ENCODE measurements at places on chromosomes 6 and 20. TPM values are rescaled to one million over a fixed set of nuclear protein-coding genes. Genes with fewer than 3 reads are reported as not detected.
A peak's percentile ranks its signal among the peaks of the same experiment; 100 is the strongest.

HBS1L gene
- total RNA-seq = 141 TPM

BRPF3 gene
- total RNA-seq = 7.2 TPM

DNA sequence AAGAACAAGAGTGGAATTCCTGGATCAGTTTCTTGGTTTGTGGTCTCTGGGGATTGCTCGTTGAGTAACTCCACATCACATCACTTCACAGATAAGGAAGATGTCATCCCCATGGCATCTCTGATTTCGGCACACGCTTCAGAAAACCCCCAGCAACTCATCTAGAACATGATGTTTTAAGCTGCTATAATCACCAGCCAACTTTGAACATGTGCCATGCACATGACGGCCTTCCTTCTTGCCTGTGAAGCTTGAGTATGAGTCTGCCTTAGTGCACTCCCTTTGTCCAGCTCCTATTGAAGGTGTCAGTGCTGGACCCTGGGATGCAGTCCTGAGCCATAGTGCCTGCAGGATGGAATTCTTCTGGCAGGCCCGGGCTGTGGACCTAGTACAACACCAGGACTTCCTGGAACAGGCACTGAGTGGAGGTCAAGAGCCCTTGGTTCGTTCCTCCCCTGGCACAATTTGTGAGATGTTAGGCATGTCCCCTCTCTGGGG lies 231.5 kb upstream of the SUPT3H start:
- peak; percentile 89 for DNase-seq

GRCh38 chr20:53623454-53624211 lies 30.0 kb upstream of the ZNF217 start:
- peak; percentile 80 for DNase-seq

DNA sequence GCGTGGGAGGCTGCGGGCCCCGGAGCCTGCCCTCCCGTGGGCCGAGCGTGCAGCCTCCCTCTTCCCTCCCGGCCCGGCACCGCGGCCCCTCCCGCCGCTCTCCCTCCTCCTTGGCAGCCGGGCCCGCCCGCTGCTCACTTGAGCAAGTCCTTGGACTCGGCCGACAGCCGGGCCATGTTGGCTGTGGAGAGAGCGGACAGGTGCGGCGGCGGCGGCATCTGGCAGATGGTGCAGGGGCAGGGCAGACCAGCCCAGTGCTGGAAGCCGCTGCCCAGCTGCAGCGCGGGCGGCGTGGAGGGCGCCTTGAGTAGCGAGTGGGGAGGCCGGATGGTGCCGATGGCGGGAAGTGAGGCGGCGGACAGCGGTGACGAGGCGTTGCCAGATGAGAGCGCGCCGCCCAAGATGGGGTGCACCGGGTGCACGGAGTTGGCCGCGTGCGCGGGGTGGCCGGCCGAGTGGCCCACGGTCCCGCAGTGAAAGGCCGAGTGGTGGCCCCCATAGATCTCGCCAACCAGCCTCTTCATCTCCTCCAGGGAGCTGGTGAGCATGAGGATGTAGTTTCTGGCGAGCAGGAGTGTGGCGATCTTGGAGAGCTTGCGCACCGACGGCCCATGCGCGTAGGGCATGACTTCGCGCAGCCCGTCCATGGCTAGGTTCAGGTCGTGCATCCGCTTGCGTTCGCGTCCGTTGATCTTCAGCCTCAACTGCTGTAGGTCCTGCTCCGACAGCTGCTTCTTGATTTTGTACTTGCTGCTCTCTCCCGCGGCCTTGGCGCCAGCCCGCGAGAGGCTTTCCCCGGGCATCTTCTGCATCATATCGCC lies 766 bp downstream of the OLIG3 start:
- DNase-seq = peak; percentile 38

- no peak for DNase-seq
These were observed 421.7 kb downstream of the BMP2 start for GRCh38 chr20:7189231-7189630.

DNA sequence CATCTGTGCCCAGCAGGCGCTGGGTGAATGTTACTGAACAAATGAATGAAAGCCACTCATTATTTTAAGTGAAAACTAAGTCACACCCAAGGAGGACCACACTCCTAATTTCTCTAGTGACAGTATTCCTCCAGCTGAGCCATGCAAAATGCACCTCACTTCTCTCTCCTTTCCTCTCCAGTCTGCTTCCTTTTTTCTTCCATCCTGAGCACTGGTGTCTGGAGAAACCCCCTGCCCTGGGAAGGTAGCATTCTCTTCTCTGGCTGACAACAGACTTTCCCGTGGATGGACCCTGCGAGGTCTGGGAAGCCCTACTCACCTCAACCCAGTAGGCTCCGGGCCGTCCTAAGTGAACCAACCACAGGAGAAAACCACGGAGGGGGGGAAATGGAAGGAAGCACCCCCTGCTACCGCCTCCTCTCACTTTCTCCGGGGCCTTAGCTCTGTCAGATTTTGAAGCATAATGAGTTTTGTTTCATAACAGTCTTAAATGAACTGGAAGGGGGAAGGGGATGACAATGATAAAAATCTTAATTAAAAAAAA lies 22.6 kb downstream of the TRERF1 start:
- DNase-seq = no peak
